Dermis microvascular lymphatic vessel endothelial cell (primary cell): ENCODE measurements at places on chromosomes 2 and 18. TPM values are rescaled to one million over a fixed set of nuclear protein-coding genes. Genes with fewer than 3 reads are reported as not detected.

Gene DLX1
- under 0.01 TPM in 1 of 2 replicates, not detected in the other for total RNA-seq

Gene SH3RF3
- 4.5 and 8.9 TPM in 2 replicates for total RNA-seq

Gene SFT2D3
- 3.5 and 4.9 TPM in 2 replicates for total RNA-seq

Gene SCG2
- not detected in 2 replicates for total RNA-seq

Gene MDH1B
- 0.13 TPM in 2 replicates for total RNA-seq

GRCh38 chr2:230942920-230943896 is 18.2 kb upstream of the GPR55 start:
- DNase-seq, result no peak

DNA sequence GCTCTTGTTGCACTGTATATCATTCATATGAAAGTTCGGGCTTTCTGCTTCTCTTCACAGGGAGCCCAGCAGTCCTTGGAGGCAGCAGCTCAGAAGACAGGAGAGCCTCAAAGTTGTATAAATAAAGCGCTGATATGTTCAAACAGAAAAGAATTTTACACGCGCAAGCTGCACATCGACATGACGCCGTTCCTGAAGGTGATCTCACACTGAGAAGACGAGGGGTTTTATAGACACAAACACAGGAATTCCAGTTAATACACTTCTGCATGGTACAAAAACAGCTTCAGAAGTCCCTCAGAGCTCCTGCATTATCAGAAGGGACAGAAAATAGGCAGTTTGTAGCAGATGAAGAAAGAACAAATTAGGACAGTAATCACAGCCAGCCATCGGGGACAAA is 81.6 kb downstream of the KIAA2012 start:
- no peak for DNase-seq

GRCh38 chr18:70384181-70384790 is 95.4 kb downstream of the SOCS6 start:
- no peak for DNase-seq

GRCh38 chr2:126835261-126835660 is 63.4 kb upstream of the TEX51 start:
- no peak for DNase-seq

DNA sequence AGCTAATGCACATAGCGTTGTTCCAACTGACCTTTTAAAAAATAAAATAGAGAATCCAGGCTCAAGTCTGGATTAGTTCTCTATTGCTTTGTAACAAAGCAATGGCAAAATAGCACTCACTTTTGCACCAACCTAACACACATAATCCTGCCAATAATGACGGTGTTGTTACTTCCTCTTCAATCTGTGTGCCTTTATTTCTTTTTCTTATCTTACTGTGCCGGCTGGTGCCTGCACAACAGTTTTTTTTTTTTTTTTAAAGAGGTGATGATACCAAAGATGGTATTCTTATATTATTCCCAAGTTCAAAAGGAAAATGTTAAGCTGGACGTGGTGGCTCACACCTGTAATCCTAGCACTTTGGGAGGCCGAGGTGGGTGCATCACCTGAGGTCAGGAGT is 3.4 kb downstream of the PLB1 start:
- DNase-seq, result no peak

DNA sequence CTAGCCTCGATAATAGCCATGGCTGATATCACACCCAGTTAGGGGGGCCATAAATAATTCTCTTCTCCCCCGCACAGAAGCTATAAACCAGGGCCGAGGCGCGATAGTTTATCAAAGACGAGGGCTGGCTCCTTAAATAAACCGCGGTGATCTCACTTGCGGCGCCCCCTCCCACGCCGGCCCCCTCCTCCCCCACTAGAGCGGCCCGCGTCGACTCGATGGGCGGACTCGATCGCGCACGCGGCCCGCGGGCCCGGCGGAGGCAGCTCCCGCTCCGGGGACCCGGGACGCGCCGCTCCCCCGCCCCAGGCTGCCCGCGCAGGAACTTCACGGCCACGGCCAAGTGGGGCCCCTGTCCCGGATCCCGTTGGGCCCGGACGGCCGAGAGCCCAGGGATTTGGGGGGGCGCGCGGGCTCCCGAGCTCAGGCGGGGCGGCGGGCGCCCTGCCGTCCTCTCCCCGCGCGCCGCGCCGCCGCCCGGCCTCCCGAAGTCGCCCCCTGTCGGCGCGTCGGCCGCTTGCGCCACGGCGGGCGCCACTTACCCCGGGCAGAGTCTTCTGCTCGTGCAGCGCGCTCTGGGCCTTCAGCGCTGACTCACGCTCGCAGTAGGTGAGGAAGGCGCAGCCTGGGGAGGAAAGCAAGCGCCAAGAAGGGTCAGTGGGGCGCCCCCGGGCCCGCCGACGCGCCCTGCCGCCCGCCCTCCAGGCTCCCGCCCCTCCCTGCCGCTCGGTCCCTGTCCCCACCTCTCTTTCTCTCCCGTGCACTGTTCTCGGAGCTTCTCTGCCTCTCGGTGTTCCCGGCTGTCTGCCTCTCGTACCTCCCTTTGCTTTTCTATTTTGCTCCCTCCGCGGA is 80.4 kb downstream of the CELF4 start:
- no peak for DNase-seq

DNA sequence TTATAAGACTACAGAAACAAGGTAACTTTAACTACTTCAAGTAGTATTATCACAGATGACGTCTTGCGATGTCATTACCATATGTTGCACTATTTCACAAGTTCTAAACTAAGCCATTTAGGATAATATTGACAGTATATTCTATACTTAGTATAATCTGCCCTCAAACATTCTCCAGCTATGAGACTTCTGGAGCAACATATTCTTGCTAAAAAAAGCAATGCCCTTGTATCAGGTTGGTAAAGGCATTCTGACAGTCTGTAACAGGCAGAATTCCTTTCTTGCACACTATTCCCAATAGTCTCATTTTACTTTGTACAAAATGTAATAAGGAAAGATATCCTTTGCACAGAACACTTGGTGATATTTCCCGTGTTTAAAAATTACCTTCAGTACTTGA is 694.8 kb upstream of the PKDCC start:
- DNase-seq, result no peak

DNA sequence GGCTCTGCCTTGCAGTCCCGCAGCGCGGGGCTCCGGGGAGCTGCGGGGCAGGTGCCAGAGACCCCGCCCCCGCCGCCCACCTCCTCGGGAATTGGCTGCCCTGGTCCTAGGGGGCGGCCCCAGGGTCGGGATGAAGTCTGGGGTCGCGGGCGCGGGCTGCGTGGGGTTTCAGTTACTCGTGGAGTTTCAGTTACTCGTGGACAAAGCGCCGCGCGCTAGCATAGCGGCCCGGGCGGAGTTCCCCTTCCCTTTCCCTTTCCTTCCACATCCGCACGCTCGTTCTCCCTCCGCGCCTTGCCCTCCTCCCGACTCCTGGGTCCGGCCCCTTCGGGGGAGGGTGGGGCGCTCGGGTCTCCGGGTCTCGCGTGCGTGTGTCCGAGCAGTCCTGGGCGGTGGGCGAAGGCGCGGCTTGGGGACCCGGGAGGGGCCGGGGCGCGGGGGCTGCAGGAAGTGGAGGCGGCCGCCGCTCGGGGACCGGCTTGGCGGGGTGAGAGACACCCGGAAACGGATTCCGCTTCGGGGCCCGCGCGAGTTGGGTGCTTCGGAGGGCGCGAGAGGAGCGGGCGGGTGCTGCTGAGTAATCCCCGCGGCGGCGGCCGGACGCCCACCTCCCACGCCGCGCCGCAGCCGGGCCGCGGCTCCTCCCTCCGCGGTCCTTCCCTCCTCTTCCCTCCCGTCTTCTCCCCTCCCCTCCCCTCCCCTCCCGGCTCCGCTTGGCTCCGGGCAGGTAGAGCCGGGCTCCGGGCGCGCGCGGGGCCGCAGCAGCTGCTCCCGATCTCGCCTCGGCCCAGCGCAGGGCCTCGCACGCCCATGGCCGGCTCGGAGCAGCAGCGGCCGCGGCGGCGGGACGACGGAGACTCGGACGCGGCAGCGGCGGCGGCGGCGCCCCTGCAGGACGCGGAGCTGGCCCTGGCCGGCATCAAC is at the start of gene TTC39C:
TTC39C (plus strand) TSS at position 693 of the 924 bp plus-strand sequence; CDS start at position 811, 118 bp downstream.
- peak; percentile 39 for DNase-seq

- no peak for DNase-seq
Measured at GRCh38 chr2:62505109-62505749, 766 bp downstream of the TMEM17 start.

- no peak for DNase-seq
Measured at GRCh38 chr2:68387408-68388350, 22.6 kb downstream of the PLEK start.

DNA sequence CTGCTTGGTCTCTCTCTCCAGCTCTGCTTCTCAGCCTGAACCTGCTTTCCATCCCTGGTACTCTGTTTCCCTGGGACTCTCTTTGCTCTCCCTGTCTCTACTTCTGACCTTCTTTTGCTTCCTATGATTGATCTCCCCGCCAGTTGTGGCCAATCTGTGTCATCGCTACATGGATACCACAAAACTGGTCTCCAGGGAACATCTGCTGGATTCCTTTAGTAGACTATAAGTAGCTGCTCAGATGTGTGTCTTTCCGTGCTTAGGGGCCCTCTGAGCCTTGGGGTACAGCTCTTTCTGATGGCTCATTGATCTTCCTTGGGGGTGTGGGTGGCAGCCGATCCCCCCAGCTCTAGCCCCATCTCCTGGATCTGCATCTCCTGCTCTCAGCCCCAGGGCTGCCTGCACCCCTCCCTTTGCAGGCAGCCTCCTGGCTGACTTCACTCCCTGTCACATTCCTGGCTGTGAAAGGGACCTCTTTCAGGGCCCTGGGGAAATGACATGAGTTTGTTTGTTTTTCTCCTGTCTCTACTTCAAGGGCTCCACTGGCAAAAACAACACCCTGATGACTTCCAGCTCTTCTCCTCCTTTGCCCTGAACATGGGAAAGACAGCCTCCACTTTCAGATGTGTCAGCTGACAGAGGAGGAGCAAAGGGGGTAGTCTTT is 333.7 kb downstream of the CYP26B1 start:
- no peak for DNase-seq
